ENCODE measurements at places on chromosomes 3 and 15.
A peak's percentile ranks its signal among the peaks of the same experiment; 100 is the strongest.

- DNase-seq = peak; percentile 9
Measured at GRCh38 chr3:104909198-104909597, 457.5 kb upstream of the ALCAM start.

- no peak for DNase-seq
Measured at GRCh38 chr3:15269091-15269989, 63.0 kb downstream of the SH3BP5 start.

- no peak for DNase-seq
Measured at GRCh38 chr3:54619531-54619930, 308.3 kb downstream of the LRTM1 start.

GRCh38 chr15:55681631-55682030 lies 61.3 kb downstream of the PRTG start:
- no peak for DNase-seq

DNA sequence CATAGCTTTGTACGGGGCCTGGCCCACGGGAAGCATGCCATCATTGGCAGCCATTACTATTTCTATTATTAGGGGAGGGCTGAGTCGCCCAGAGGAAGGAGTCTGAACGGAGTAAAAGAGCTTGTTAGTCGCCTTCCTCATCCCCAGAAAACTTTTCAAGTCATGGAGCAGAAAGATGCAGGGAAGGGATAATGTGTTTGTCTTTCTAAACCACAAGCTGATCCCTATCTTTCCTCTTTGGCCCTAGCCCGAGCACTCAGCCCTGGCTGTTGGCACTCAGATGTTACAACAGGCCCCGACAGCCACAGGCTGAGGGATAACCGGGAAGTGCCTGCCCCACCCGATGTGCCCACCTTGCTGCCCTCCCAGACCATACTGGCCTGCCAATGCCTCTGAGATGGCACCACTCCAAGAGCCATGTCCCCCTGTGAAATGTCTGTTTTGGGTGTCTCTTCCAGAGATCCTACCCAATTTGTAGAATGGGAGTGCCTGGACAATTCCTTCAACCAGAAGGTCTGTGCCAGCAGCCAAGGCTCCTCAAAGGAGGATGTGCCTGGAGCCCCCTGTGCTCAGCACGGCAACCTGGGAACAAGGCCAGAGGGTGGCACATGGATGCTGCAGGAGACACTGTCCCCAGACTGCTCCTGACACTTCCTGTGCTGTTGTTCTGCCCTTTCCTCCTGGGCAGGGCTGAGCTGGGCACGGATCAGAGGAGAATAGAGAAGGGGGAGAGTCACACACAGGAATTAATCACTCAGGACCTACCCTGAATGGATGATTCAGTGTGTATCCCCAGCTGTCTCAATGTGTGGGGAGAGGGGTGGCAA lies 10.8 kb downstream of the PAK6 start:
- DNase-seq = no peak

- no peak for DNase-seq
Measured at GRCh38 chr15:48974882-48975281, 11.2 kb upstream of the SHC4 start.

DNA sequence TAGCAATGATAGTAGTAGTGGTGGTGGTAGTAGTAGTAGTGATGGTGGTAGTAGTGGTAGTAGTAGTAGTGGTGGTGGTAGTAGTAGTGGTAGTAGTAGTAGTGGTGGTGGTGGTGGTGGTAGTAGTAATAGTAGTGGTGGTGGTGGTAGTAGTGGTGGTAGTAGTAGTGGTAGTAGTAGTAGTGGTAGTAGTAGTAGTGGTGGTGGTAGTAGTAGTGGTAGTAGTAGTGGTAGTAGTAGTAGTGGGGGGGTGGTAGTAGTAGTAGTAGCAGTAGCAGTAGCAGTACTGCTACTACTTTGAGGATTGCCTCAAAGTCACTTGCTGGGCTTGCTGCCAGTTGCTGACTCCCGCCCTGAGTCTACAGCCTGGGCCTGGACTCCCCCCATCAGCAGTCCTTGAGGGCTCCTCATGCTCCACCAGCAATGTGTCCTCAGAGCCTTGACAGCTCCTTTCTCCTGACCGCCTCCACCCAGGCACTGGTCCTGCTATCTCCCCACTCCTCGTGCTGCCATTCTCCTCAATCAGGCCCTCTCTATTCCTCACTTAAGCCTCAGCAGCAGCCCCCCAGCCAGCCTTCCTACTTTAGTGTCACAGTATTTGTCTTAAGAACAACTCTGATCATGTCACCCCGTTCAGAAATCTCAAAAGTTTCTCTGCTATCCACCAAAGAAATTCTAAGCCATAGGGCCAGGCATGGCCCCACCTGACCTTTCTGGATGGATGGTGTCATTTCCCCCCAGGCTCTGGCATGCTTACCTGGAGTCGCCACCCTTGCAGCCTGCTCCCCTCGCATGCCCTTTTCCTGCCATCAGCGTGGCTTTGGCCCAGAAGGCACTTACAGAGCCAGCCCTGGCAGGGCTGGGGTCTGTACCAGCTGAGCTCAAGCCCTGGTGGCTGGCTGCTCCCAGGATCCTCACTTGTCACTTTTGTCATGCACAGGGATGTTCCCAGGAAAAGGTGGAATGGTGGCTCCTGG lies 45.6 kb downstream of the DLEC1 start:
- no peak for DNase-seq
